ENCODE measurements at places on chromosomes 5 and 9. TPM values are rescaled to one million over a fixed set of nuclear protein-coding genes. Genes with fewer than 3 reads are reported as not detected.

GRCh38 chr5:135174315-135175096 is 140.5 kb upstream of the PITX1 start:
- DNase-seq, result no peak

DNA sequence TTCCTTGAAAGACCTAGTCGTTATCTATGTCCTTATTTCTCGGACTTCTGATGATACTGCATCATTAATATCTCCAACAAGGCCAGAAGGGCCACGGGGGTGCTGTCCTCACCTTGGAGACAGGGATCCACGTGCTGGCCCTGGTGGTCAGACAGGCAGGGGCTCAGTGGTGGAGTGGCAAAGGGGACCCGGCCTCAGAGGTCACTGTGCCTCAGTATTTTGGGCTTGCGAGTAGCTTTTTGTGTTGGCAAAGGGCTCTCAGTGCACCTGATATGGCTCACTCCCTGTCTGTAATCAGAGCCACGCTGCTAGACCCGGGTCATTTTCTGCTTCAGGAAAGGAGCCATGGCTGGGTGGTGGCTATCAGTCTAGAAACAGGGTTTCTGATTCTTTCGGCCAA is 135.1 kb downstream of the GADD45G start:
- DNase-seq, result no peak

G3BP1 gene
- total RNA-seq, result 312 TPM

LIX1 gene
- total RNA-seq, result not detected

DNA sequence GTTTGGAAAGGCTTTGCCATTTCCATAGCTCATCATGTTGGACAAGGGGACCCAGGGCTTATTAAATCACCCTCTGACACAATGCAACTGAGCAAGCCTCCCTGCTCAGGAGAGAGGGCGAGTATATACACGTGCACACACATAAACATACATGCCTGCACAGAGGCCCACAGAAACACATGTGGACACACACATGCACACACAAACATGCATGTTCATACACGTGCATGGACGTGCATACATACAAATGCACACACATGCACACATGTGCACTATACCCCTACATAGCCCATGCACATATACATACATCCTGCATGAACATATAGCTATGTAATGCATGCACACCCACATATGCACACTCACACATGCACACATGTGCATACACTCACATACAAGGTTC is 99.5 kb upstream of the ALDH1B1 start:
- no peak for DNase-seq

ABLIM3 gene
- not detected for total RNA-seq

NNT gene
- 64.8 TPM for total RNA-seq

GRCh38 chr5:118883362-118883761 is 105.0 kb downstream of the DTWD2 start:
- DNase-seq, result no peak

DNA sequence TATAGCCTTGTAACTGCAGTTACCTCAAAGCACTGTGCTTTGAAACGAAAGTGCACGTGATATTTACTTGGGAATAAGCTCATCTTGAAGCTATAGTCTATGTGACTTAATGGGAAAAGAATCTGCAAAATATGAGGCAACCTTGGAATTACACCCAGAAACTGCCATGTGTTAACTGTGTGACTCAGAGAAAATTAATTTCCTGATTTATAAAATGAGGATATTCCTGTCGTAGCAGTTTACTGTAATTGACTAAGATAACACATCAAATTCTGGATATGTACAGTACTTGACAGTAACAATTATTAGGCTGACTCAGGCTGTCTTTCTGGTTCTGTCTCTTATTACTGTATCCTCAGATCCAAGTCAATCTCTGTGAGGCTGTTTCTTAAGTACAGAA is 1079.9 kb upstream of the ACO1 start:
- DNase-seq, result no peak

GRCh38 chr5:135476615-135477581 is 24.7 kb upstream of the TIFAB start:
- DNase-seq, result no peak

IRX2 gene
- not detected for total RNA-seq

Data from activated T-helper 2 cell treated with anti-CD3 and anti-CD28 coated beads, Interferon-gamma antibody, Interleukin-2, Interleukin-4, amounts not matched to agents 10 μg/mL and 5 μg/mL and 100 μg/mL, durations not matched to agents 14 hours and 24 hours and 36 hours (primary cell).